ENCODE measurements at places on chromosomes 2 and 18.
A peak's percentile ranks its signal among the peaks of the same experiment; 100 is the strongest.

DNA sequence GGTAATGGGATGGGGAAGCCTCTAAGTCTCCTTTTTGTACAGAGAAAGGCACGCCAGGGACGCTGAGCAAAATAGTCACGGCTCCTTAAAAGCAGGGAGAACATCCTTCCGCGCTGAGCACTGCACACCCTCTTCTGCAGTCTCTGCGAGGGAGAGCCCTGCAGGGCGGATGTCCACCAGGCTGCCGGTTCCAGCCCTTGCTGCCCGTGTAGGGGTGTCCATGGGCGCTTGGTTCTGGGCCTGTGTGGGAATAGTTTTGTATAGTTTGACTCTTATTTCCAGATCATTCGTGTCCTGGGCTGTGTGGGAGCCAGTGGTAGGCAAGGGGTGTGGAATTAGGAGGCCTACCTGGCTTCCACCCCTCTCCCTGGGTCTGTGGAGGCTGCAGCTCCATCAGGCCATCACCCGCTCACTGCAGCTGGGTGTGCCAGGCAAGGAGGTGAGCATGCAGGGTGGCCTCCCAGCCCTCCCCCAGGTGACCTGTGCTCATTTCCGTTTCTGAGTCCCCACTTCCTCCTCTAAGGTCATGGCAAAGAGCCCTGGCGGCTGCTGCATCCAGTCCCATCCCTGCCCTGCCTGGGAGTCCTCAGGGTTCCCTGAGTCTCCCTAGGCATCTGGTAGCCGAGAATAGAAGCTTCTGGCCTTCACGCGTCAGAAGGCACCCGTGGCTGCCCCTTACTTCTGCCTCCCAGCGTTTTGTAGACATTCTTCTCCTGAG is 202.6 kb downstream of the LDLRAD4 start:
- DNase-seq = no peak

GRCh38 chr2:25347205-25347815 is 5.6 kb upstream of the DNMT3A start:
- DNase-seq = no peak

GRCh38 chr2:24380820-24381219 is 20.5 kb upstream of the ITSN2 start:
- peak; percentile 80 for DNase-seq

DNA sequence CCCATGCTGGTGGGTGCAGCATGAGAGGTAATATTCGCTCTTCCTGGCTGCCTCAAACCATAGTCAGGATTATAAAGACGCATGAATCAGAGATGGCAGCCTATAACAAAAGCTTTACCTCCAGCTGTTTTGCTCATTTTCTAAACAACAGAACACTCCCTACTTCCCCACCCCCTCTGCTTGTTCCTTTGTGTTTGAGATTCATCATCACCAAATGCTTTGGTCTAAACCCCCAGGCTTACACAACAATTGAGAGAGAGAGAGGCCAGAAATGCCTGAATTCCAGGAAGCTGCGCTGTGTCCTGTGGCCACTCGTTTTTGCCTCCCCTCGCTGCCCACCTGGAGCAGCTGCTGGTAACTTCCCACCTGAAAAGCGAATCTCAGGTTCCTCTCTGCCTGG is 78.8 kb upstream of the CAPN13 start:
- no peak for DNase-seq

DNA sequence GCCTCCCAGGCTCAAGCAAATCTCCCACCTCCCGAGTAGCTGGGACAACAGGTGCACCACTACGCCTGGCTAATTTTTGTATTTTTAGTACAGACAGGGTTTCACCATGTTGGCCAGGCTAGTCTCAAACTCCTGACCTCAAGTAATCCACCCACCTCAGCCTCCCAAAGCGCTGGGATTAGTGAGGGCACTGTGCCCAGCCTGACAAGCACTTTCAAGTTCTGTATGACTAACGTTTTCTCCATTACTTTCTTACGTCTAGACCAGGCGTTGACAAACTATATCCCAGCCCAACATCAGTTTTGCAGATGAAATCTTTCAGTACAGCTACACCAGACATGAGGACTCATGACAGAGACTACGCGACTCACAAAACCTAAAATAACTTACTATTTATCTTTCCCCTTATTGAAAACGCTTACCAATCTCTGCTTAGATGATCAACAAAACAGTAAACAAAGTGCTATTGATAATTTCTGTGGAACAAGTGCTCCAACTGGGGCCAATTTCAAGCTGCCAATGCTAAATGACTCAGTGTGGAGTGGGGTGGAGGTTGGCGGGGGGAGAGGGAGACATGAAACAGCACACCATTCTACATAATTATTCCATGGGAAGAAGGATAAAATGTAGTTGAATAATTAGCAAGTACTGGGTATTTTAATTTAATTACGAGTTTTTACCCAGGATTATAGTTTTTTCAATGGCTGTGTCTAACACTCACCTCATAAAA is 59.1 kb downstream of the SAP130 start:
- no peak for DNase-seq

DNA sequence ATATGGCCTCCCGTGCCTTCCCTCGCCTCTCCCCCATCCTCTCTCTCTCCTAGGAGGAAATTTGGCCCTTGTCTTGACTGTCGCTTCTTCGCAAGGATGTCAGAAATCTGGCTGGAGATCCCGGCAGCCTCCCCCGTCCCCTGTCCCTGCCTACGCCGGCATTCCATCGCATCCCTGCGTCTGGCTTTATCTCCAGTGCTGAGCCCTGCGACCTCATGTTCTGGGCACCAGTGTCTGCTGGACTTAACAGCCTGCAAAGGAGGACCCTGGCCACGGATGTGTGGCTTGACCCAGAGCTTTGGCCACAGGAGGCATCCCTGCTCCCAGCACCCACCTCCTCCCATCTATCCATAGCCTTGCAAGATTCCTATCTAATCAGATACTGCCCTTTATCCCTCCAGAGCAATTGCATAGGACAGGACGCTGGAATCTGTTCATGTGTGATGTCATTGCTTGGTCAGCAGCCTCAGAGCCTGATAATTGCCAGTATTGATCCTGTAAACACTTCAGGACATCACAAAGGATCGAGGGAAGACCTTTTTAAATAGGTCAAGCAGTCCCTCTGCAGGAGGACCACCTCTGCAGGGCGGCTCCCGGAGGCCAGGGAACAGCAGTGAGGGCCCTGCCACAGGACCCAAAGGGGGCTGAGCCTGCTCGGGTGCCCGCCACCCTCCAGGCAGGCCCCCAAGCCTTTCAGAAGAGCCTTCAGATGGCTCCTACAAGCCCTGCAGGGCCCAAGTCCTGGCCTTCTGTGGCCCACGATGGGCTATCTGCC is 168.2 kb downstream of the TWIST2 start:
- no peak for DNase-seq

DNA sequence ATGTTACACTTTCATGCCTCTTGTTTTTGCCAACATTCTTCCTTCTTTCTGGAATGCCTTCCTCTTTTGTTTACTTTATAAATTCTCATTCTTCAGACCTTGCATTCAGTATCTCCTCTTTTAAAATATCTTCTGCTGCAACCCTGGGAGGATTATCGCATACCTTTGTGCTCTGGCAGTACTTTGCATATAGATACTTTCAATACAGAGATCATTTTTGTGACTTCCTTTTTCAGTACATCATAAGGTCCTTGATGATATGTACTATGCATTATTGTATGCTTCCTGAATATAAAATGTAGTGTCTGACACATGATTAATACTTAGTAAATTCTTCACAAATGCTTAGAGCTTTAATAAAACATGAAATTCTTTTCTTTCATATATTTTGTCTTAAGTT is 538.7 kb downstream of the TRIB2 start:
- no peak for DNase-seq

GRCh38 chr2:25966531-25967270 is 15.6 kb downstream of the KIF3C start:
- no peak for DNase-seq

- DNase-seq = no peak
These were observed 291.3 kb upstream of the TCF4 start for GRCh38 chr18:55879331-55879730.

DNA sequence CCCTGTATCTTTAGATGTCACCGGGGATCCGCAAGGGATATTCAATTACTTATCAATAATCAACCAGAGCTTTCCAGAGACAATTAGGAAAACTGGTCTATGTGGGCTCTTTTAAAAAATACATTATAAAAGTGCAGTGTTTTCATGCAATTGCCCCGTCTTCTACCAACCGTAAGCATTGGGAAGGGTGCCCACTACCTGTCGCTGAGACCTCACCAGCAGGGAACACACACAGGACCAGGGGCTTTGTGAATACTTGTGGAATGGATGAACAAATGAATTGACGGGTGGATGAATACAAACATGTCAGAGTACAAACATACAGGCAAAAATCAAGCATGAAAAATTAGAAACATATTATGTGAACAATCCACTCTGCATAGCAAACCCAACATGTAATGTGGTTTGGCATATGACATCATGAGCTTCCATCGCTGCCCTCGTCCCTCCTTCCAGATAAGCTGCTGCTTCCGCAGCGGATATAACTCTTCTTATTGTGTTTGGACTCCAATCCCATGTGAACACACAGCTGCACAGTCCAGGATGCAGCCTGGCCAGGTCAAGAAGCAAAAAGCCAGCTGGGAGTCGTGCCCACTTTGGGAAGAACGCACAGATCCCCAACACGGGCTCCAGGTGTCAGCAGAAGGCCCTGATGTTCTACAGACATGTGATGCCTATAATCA is 5.3 kb downstream of the FHL2 start:
- DNase-seq = no peak

DNA sequence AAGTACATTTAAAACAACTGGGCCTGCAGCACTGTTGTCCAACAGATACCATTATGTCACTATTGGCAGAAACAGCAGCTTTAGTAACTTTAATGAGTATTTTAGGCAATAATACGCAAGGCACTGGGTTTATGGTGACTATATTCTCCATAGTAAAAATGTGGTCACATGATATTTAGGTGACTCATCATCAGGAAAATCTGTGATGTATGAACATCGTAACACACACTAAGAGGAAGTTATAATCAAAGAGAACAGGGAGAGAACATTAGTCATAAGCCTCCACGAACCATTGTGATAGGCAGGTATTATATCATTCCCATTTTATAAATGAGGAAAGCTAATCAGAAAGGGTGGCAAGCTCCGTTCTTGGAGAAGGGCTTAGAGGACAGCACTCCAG is 36.9 kb downstream of the RAPH1 start:
- no peak for DNase-seq
